Fibroblast of upper back skin (primary cell): ENCODE measurements at places on chromosomes 3 and 15.

DNA sequence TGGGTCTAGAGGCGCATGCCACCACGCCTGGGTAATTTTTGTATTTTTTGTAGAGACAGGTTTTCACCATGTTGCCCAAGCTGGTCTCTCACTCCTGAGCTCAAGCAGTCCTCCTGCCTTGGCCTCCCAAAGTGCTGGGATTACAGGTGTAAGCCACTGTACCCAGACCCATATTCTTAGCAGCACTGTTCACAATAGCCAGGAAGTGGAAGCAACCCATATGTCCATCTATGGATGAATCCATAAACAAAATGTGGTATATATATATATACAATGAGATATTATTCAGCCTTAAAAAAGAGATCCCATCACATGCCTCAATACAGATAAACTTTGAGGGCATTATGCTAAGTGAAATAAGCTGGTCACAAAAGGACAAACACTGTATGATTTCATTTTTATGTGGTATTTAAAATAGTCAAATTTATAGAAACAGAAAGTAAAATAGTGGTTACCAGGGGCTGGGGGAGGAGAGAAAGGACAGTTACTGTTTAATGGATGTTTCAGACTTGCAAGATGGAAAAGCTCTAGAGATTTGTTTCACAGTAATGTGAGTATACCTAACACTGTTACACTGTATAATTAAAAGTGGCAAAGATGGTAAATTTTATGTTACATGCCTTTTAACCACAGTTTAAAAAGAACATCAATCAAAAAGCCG, 35.7 kb upstream of the GRAMD1C start:
- DNase-seq, result no peak

DNA sequence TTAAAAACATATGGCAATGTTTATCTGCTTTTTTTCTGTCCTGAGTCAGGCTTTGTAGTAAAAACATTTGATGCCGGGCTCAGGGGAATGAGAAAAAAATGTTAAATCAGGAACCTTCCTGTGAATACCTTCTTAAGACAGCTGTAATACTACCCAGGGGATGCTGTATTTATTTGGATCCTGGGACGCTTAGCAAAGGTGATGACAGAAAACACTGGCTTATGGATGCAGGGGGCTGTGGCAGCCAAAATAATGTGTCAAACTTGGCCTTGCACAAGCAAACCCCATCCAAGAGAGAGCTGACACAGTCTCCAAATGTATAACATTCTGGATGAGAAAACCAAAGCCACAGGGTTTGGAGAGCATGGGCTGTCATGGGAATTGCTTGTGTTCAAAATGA, 438.2 kb upstream of the PROK2 start:
- DNase-seq, result peak; percentile 90

- DNase-seq, result no peak
These were observed 436.2 kb downstream of the OCA2 start for GRCh38 chr15:27662892-27663291.

DNA sequence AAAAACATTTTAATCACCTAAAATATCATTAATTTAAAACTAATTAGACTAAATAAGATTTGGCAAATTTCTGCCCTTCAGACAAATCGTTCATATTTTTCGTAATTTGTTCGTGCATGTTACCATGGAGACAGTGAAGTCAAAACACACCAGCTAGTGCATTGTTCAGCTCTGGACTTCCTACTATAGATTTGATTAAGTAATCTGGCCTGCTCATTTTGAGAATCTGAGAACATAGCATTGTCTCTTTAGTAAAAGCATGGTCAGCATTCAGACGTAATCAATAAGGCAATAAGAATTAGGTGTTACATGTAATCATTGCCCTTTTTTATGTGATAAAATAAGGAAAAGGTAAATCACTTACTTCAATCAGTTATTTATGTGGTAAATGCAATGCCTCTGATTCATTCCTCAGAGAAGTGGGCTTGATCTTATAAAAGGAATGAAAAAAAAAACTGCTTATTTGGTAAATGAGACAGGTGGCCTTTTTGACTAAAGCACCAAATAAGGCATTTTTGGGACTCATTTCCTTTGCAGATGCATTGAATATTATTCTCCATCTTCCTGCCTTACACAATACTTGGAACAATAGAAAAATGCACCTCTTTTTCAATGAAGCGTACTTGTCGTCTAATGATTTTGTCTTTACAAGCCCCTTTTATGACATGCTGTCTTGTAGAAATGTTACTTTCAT, 84.5 kb upstream of the FNDC3B start:
- DNase-seq, result no peak

GRCh38 chr15:59797756-59798604, 108.9 kb upstream of the BNIP2 start:
- DNase-seq, result no peak

DNA sequence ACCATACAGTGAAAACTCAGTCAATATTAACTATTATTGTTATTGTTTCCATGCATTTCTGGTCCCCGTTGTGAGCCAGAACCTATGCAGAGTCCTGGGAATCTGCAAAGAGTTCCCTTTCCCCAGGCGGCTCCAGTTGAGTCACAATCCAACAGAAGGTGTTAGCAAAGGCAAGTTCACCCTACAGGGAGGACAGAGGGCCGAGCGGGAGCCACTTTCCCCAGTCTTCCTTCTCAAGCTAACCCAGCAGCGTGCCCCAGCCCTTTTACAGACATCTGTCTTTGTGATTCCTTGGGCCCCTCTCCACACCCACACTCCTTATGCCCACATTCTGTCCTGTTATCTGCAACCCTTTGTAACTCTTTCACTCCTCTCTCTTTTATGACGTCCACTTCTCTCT, 13.1 kb upstream of the LTF start:
- DNase-seq, result no peak

- no peak for DNase-seq
These were observed 4.5 kb upstream of the GSK3B start for GRCh38 chr3:120098710-120099109.

DNA sequence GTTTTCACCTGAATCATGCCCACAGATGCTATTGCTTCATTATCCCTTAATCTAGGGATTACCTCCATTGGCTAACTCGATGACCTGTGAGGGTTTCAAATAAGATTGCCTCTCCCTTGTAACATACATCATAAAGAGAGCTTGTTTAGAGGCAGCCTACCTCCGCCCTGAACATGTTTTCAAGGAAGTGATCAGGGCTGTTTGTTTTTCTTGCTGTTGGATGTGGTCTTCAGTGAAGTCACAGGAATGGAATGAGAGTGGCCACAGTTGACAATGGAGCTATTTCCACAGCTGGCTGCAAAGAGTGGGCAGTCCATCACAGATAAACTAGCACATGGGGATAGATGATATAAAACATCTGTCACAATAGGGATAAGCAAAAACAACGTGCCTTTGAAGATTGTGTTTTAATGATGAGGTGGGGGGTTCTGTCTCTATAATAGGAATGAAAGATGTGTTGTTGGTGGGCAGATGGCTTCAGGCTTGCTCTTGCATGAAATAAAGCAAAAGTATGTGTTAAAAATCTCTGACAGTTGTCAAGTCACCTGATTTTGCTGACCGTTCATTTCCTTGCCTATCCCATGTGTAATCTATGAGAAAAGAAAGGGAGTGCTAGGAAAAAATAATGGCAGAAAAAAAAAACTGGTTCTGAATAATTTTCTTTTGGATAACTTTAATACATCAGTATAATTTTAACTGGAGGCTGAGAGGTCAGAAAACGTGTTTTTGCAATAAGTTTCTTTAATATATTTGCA, 642.3 kb downstream of the RBMS3 start:
- DNase-seq, result peak; percentile 87

- DNase-seq, result no peak
These were observed 703.8 kb upstream of the NR2F2 start for GRCh38 chr15:95626501-95627361.

DNA sequence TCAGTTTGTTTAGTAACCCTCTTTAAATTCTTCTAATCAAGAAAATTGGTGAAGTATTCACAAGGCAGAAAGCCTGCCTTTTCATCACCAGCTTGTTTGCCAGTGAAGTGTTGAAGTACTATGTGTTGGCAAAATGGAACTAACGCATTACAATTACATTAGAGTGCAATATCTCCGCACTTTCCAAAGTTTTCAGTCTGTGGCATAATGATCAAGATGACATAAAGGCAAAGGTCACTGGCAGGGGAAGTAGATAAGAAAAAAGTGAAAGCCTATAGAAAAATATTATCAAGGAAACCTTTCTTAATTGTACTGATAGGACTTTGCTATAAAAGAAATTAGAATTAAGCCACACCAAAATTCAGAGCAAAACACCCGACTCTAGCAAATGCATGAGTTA, 25.0 kb upstream of the TM4SF1 start:
- no peak for DNase-seq

DNA sequence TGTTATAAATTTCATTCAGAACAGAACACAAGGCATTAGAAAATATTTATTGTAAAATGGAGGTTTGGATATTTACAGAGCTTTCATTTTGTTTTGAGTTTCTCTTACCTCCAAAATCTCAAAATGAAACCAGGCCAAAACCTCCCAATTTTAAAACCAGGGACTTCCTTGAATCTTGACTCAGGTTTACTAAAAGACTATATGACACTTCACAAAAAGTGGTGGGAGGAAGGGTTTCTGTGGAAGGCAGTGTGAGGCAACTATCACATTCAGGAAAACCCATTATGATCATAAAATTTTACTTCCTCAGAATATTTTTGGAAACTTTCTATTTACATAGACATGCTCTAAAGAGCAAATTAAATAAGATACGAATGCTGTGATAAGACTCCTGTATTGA, 205.8 kb upstream of the EOMES start:
- DNase-seq, result no peak

- no peak for DNase-seq
These were observed 854.2 kb downstream of the SI start for GRCh38 chr3:164224126-164224525.

DNA sequence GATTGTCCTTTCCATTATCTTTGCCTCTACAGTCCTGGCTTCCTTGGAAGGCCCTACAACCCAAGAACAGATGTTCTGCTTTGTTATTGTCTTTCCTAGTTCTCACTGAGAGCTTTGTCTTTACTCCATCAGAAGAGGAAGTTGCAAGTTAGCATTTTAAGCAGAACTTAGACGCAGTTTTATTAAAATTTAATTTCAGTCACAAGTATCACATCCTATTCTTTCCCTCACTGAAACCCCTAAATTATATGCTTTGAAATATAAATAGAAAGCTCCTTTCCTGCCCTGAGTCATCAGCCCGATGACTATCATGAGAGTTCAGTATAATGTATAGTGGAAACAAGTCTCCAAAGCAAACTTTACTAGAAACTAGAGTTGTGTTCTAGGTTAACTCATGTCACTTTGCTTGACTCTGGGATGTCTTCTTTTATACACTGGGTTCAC, 291.2 kb upstream of the RBMS3 start:
- peak; percentile 31 for DNase-seq

DNA sequence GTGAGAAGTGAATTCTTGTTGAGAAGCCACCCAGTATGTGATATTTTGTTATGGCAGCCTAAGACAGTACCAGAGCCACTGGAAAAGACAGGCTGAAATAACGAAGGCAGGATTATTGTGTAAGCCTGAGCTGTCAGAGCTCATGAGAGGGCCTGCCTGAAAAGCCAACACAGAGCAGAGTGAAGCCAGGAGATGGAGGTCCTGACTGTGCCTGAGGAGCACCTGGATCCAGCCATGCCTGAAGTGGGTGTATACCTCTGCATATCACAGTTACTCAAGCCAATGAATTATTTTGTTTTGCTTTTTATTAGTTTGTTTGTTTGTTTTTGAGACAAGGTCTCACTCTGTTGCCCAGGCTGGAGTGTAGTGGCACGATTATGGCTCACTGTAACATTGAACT, 4.1 kb upstream of the CMTM7 start:
- no peak for DNase-seq

DNA sequence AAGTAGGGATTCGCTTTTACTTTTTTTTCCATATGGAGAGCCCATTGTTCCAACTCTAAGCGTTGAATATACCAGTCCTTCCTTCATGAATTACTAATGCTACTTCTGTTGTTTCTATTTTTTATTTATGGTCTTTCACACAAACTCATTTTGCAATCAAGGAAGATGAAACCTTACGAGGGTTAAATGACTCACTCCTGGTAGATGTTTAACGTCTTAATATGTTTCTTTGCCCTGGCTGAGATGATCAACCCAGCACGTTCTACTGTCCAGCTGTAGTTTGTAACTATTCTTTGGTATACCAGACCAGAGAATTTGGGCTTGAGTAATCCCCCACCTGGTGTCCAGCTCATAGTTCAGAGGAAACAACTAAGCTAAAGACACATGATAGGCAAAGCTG, 23.1 kb downstream of the CDCP1 start:
- DNase-seq, result peak; percentile 87

DNA sequence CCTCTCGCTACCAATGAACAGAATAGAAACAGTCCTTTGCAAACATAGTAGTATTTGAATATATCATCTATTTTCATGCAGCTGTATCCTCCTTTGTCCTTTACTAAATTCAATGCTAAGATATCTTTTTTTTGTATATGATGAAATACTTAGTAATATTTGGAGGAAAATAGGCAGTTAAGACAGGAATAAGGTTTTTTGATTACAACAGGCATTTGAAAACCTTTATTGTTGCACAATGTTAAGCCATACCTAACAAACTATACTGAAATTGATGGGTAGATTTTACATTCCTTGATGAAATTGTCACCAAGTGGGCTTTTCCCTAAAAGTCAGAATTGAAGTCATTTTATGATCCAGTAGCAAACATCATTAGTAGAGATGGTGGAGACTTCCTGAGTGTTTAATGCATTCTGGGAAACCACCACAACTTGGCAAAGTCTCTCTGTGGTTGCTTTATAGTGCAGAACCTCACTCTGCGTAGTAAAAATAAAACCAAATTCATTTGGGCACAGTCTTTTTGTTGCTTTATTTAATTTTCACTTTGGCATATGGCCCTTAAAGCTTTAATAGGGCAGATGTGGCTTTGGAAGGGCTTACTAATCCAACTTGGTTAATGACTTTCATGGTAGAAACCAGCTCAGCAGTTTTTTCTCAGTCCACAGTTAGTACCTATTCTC, 216.0 kb downstream of the DIPK2A start:
- peak; percentile 90 for DNase-seq

GRCh38 chr15:42118650-42119445, 24.5 kb upstream of the PLA2G4D start:
- DNase-seq, result no peak
